Myocyte (in vitro differentiated cells): ENCODE measurements at places on chromosomes 2 and 18.

DNA sequence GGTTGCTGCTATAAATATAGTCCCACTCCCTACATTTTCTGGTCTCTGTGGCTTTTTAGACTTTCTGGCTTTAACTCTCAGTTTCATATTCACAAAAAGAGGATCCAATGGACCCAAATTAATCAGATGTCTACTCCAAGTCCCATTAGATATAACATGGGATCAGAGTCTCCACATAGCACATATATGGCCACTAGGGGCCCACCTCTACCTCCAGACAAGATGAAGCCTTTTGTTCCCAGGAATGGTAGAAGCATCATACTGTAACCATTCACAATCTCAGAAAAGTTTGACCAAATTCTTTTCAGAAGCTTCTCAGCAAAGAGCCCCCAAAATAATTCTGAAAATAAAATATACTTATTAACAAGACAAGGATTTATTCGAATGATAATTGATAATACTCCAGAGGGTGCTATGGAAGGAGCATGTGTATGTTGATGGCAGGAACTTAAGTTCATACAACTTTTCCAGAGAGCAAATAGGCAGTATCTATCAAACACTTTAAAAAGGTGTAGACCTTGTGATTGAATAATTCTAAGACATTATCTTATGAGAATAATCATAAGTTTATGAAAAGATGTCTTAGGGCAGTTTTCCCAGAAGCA lies 382.3 kb upstream of the CRIM1 start:
- DNase-seq: no peak

GRCh38 chr2:43184339-43184895 lies 42.0 kb downstream of the ZFP36L2 start:
- no peak for DNase-seq

DNA sequence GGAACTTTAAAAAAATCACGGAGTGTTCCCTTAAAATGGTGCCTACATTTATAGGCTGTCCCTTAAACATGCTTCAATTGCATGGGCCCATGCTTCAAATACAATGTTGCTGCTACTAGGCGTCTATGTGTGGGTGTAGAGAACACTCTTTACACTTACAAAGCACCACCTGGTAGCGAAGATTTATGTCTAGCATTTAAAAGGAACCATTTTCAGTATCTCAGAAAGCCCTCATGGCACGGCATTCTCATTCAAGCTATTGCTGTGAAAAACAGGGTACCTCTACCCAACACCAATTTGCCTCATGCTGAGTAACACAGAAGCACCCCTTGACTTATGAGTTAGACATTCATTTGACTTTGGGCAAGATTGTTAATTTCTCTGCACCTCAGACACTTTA lies 112.9 kb upstream of the CNTNAP5 start:
- DNase-seq: no peak

- no peak for DNase-seq
Observed at GRCh38 chr2:237567276-237568029, 1.1 kb downstream of the PRLH start.

DNA sequence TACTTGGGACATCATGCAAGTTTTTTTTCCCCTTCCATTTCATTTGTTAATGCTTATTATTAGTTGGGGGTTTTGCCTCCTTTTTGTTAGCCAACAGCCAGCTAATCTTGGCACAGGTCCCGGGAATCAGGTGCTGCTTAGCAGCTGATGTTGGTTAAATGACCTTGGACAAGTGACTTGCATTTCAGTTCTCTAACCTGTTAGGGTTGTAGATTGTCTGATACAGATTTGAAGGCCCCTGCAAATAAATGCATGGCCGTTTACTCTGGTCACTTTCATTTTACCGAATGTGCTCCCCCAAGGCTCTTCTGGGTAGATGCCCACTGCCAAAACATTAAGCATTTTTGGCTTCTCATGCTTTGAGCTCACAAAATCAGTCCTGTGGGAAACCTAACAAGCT lies 120.9 kb downstream of the SPTBN1 start:
- peak; percentile 36 for DNase-seq

DNA sequence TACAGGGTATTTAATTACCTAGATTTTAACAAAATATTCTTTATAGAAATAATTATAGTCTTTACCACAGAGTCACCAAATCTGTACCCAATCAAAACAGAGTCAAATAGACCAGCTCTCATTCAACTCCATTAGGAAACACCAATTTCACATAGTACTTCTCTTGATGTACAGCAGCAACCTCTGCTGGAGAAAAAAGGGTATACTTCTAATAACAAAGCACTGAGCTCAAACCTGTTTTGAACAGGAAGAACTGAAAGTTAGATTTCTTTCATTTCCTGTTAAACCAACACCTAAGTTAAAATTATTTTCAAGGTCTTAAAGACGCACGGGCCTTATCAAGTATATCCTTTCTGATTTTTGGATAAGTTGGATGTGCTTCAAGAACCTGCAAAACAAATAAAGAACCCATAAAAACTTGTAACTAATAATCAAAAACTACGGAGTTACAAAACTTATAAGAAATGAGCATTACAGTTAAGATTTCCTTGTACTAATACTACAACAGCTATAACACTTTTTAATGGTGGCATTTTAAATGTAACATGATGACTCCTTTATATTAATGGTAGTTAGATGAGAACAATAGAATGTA lies 79.0 kb downstream of the TTC21B start:
- DNase-seq: peak; percentile 72
